Ascending aorta (tissue), 2 donors: ENCODE measurements at places on chromosomes 1 and 21.

DNA sequence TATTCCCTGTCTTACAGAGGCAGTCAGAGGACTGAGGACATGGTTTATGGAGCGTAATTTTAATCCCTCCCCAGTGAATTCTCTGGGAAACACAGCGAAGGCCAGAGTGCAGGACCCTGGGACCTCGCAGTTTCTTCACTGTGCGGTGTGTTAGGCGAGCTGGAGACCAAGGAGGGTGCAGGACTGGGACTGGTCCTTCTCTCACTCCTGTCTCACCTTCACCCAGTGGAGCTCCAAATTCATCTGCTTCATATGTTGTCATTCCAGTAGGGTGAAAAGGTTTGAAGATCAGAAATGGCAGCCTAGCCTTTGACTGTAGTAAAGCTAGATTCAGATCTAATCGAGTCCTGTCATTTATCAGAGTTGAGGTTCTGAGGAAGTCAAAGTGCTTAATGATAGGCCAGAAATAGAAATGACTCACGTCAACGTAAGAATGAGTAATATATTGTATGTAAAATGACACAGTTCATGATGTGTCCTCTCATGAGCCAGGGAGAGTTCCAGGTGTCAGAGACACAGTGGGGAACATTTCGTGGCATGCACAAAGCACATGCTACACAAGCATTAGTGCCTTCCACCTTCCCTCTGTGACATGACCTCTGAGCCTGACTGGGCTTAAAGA is 647.5 kb downstream of the SMYD3 start:
- DNase-seq = no peak

GRCh38 chr1:161389691-161390558 is 22.2 kb upstream of the CFAP126 start:
- peak; percentile 99 for DNase-seq

DNA sequence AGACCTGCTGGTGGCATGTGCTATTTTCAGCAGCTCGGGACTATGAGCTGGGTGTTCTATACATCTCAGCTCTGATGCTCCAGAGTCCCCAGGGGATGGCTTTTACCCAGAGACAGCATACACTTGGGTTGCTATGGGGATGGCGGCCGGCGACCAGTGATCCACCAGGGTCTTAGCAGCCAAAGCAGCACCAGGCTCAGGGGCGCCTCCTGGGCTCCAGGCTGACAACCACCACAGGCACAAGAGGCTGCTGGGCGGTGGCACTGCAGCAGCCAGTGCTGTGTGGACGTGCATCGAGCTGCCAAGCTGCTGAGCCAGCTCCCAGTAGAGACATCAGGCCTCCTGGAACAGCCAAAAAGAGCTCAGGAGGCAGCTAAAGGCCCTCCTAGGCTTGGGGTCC is 37.6 kb upstream of the CLSTN1 start:
- no peak for DNase-seq

DNA sequence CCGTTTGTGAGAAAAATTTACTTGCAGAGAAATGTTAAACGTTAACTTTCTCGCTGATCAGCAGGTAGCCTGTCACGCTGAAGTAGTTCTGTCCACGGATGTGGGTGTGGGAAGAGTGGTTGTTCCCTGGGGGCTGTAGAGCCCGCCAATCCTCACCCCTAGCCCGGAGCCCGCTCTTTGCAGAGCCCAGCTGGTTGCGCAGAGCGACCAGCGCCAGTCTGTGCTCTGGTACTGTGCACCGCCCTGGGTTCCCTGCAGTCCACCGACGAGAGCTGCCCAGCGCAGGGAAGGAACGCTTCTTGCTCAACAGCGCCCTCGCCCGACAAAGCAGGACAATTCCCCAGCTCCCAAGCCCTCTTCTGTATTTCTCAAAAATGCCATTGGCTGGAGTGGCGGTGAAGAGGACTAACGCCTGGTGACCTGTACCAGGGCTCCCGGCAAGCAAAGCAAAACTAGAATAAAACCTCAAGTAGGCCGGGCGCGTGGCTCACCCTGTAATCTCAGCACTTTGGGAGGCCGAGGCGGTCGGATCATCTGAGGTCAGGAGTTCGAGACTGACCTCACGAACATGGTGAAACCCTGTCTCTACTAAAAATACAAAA is 3.3 kb downstream of the RIPPLY3 start:
- peak; percentile 16 for DNase-seq

GRCh38 chr1:203867802-203868201 is 6.4 kb downstream of the SNRPE start:
- no peak for DNase-seq

DNA sequence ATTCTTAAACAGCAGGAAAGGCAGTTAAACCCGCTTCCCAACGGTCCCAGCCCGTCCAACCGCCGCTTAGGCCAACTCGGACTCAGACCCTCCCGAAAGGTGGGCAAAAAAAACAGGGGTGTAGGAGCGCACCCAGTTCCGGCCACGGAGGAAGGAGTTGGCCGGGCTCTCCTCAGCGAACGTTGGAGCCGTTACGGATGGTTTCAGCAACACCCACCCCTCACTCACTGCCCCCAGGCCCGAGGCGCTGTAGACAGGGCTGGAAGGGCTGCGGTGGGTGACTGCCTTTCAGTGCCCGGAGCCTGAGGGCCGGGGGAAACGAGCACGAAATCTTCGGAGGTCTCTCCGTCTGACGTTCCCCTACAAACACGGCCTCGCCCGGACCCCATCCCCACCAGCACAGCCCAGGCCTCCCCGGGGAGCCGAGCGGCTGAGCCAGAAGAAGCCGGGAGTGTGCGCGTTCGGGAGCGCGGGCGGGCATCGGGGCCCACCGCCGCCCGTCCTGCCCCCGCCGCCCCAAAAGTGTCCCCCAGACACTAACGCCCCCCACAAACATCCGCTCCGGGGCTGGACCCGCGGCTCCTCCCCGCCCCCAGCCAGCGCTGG is 1.3 kb downstream of the KDM5B start:
- no peak for DNase-seq

DNA sequence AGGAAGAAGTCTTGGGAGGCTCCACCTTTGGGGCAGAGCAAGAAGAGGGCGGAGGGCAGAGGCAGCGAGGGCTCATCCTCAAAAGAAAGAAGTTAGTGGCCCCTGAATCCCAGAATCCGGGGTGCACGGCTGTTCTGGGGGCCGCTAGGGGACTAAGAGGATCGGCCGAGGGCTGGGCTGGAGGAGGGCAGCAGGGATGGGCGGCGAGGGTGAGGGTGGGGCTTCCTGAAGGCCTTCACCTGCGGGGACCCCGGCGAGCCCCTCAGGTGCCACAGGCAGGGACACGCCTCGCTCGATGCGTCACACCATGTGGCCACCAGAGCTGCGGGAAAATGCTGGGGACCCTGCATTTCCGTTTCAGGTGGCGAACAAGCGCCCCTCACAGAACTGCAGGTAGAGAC is 23.9 kb downstream of the COL6A1 start:
- no peak for DNase-seq

GRCh38 chr1:1432274-1432950 is 3.1 kb upstream of the VWA1 start:
- DNase-seq = no peak

- DNase-seq = no peak
Observed at GRCh38 chr1:164452549-164452948, 106.4 kb upstream of the PBX1 start.

- DNase-seq = no peak
Observed at GRCh38 chr1:69787151-69787550, 219.4 kb downstream of the LRRC7 start.

DNA sequence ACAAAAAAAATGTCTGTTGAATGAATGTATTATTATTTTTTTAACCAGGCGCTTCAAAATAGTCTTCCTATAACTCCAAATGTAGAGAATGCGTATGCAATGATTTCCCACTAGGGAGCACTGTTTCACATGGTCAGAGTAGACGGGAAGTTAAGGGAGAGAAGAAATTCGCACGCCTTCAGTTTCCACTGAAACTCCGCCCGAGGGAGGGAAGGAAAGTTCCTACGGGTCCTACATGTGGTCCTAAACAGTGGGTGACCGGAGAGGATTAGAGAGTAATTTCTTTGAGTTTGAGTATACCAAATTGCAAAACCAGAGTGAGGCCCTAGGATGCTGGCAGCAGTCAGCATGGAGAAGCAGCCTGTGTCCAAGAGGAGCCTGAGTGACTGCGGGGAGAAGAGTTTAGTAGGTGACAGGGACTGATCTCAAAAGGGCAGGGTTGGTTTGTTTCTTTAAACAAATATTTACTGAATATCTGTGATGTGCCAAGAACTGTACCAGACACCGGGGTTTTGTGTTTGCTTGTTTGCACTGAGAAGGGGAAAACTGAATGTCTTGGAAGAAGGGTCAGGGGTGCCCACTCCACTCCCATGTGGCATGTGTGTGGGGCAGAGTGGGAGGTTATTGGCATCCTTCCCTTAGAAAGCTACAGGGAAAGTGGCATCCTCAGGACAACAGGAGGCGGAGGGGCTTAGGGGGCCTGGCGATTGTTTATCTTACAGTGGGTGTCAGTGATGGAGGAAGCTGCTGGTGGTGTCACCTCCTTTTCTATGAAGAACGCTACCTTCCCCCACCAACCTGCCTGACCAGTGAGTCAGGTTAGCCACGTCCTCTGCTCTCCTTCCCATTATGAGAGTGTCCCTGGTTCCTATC is 22.8 kb downstream of the RNU5D-1 start:
- no peak for DNase-seq

GRCh38 chr1:186802388-186802787 is 26.4 kb upstream of the PLA2G4A start:
- no peak for DNase-seq

- no peak for DNase-seq
Observed at GRCh38 chr1:182340233-182341058, 51.1 kb downstream of the GLUL start.

DNA sequence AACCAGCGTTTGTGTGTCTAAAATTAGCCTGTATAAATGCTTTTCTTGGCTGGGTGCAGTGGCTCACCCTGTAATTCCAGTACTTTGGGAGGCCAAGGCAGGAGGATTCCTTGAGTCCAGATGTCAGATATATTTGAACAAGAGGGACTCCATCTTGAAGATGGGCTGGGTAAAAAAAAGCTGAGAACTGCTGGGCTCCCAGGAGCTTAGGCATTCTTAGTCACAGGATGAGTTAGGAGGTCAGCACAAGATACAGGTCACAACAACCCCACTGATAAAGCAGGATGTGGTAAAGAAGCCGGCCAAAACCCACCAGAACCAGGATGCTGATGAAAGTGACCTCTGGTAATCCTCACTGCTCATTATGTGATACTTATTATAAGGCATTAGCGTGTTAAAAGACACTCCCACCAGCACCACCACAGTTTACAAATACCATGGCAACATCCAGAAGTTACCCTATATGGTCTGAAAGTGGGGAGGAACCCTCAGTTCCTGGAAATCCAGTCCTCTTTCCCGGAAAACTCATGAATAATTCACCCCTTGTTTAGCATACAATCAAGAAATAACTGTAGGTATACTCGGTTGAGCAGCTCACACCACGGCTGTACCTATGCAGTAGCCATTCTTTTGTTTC is 36.2 kb upstream of the ZNF496 start:
- no peak for DNase-seq

- DNase-seq = no peak
Observed at GRCh38 chr1:177024623-177025022, 139.9 kb downstream of the ASTN1 start.

DNA sequence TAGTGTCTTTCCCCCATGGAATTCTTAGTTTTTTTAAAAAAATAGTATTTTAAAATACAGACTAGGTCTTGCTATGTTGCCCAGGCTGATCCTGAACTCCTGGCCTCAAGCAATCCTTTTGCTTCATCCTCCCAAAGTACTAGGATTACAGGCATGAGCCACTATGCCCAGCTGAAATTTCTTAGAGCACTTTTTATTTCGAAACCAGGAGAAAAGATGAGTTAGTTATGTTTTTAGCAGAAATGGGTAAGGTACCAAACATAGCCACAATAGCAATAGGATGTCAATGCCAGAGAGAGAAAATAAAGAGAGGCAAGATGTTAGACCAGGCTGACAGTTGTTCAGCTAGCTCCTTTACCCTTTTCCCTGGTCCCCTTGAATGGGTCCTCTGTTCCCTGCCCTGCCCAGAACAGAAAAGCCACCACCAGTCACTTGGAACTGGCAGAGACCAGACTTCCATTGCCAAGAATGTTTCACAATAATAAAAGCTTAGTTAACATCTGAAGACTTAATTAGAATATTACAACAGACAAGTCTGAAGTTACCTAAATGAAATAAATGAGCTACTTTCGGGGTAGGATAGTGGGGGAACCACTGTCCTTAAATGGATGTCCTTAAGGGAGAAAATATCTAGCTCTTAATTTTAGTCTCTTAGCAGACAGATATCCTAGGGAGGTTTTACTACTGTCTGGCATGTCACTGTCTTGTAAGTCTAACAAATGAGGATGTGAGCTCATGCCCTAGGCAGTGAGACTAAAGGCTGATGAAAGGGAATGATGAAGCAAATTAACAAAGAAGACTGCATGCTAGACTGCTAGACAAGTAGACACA is 54.3 kb downstream of the ABL2 start:
- DNase-seq = no peak

DNA sequence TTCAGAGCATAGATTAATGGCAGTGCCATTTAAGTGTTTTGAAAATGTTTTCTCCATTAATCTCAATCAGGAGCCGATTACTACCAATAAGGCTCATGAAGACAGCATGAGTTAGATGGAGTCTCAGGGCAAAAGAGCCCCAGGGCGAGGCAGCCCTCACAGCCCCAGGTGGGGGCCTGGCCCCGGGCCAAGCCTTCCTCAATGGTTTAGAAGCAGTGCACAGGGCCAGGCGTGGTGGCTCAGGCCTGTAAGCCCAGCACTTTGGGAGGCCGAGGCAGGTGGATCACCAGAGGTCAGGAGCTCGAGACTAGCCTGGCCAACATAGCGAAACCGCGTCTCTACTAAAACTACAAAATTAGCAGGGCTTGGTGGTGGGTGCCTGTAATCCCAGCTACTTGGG is 348.1 kb upstream of the VAMP3 start:
- DNase-seq = peak; percentile 56

- DNase-seq = no peak
Observed at GRCh38 chr1:33517596-33518250, 45.3 kb downstream of the ZSCAN20 start.

DNA sequence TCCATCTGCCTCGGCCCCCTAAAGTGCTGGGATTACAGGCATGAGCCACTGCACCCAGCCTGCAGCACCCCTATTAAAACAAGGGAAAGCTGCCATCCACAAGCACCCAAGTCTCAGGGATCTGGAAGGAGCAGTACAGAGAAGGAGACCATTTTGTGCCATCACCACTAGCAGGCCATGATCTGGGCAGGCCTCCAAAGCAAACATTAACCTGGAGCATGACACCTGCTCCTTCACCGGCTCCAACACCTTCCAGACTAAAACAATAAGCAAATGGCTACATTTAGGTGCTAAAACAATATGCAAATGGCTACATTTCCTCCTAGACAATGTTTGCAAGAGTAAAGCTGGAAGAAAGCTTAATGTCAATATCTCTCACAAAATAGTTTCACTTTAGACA is 16.7 kb downstream of the MEAF6 start:
- DNase-seq = no peak

GRCh38 chr1:24699628-24700027 is 45.6 kb upstream of the CLIC4 start:
- DNase-seq = no peak
